ENCODE measurements at places on chromosomes 16 and 17. TPM values are rescaled to one million over a fixed set of nuclear protein-coding genes. Genes with fewer than 3 reads are reported as not detected.

Gene TIGD7
- 10.3 TPM for total RNA-seq

Gene LRRC75A
- 6.2 TPM for total RNA-seq

Gene SCNN1B
- not detected for total RNA-seq

Gene PDE6G
- total RNA-seq, result 47.8 TPM

Gene PCGF2
- 1.8 TPM for total RNA-seq

Gene CA7
- total RNA-seq, result not detected

Gene RRAD
- 0.61 TPM for total RNA-seq

Gene INCA1
- total RNA-seq, result 0.42 TPM

DNA sequence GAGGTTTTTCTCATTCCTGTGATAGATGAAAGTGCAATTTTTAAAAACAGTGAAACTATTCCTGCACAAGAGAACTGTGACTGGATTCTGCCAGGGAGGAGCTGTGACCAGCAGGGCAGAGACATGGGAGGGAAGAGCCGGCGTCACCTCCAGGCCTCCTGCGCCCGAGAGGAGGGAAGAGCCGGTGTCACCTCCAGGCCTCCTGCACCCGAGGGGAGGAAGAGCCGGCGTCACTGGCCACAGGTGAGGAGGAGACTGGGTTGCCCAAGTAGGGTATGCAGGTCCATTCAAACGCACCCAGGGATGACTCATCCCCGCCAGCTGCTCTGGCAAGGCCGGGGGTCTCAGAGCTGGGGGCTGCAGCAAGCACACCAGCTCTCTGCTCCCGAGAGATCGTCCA, 56.7 kb downstream of the METRNL start:
- no peak for DNase-seq
- no peaks in the 10 kb centered on the region for H3K4me1 ChIP-seq
- no peaks in the 10 kb centered on the region for H3K36me3 ChIP-seq
- peaks cover 12% of the 10 kb centered on the region for H3K27me3 ChIP-seq
- H3K4me3 ChIP-seq, result no peak overlapping the region

GRCh38 chr16:4316864-4317531, 1.1 kb downstream of the GLIS2 start:
- H3K4me3 ChIP-seq, result no peak overlapping the region
- no peak for DNase-seq
- H3K27ac ChIP-seq, result no peak overlapping the region
- H3K36me3 ChIP-seq, result peaks cover 1% of the 10 kb centered on the region
- peaks cover 13% of the 10 kb centered on the region for H3K4me1 ChIP-seq

GRCh38 chr16:67437513-67437912, 6.6 kb downstream of the HSD11B2 start:
- H3K27ac ChIP-seq, result no peak overlapping the region
- peaks cover 9% of the 10 kb centered on the region for H3K36me3 ChIP-seq
- H3K4me3 ChIP-seq, result no peak overlapping the region
- H3K27me3 ChIP-seq, result peaks cover 5% of the 10 kb centered on the region

DNA sequence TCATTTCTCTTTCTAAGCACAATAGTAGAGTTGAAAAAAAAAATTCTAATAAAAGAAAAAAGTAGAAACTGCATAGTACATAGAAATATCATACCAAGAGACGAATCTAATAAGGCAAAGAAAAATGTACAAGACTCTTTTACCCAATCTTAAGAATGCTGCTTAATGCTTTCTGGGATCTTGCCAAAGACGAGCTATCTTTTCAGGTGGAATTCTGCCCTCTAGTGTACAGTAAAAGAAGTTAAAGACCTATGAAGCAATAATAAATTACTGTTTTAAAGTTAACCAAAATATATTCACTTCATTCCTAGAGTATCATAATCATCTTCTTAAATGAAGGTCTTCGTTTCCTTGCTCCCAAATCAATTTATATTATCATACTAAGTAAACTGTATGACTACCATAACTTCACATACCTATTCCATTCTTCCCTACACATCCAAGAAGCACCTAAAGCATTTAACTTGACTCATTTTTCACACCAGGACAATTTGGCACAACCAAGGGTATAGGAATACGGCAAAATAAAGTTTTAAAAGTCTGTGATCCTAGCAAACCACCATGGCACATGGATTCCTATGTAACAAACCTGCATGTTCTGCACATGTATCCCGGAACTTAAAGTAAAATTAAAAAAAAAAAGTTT, 47.7 kb downstream of the CFDP1 start:
- peaks cover 9% of the 10 kb centered on the region for H3K27me3 ChIP-seq
- no peak overlapping the region for H3K4me3 ChIP-seq
- H3K27ac ChIP-seq, result no peak overlapping the region
- peaks cover 9% of the 10 kb centered on the region for H3K36me3 ChIP-seq
- no peak for DNase-seq

- H3K27me3 ChIP-seq, result no peaks in the 10 kb centered on the region
- peak overlapping the region; percentile 84 for H3K4me3 ChIP-seq
- DNase-seq, result no peak
- peaks cover 34% of the 10 kb centered on the region for H3K36me3 ChIP-seq
- H3K27ac ChIP-seq, result peak overlapping the region; percentile 73
Observed at GRCh38 chr17:40342504-40343218, 21.9 kb downstream of the GJD3 start.

- H3K27ac ChIP-seq, result no peak overlapping the region
- H3K36me3 ChIP-seq, result no peaks in the 10 kb centered on the region
- no peak for DNase-seq
- H3K27me3 ChIP-seq, result peaks cover 35% of the 10 kb centered on the region
- no peaks in the 10 kb centered on the region for H3K4me1 ChIP-seq
Observed at GRCh38 chr16:87585442-87586200, 16.7 kb upstream of the JPH3 start.

DNA sequence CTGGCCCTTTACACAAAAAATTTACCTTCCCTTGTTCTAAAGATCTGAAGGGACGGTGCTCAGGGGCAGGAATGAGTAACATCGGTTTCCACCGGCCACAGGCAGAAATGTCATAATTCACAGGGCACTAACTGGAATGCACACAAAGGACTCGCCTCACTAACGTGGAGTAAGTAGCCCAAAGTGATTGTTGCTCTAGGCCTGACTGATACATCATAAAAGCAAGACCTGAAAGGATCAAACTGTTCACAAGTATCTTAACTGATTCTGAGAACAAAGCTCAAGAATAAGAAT, 8.9 kb upstream of the TCF25 start:
- H3K27me3 ChIP-seq, result no peaks in the 10 kb centered on the region
- DNase-seq, result no peak
- peak overlapping the region; percentile 63 for H3K4me3 ChIP-seq
- peaks cover 29% of the 10 kb centered on the region for H3K4me1 ChIP-seq
- H3K27ac ChIP-seq, result peak overlapping the region; percentile 87
- peaks cover 5% of the 10 kb centered on the region for H3K36me3 ChIP-seq

All from activated naive CD8-positive, alpha-beta T cell treated with anti-CD3 and anti-CD28 coated beads, Interleukin-2, amount 10 ng/mL, durations not matched to agents 7 days and 5 days (primary cell).